ENCODE measurements at places on chromosomes 4 and X.

DNA sequence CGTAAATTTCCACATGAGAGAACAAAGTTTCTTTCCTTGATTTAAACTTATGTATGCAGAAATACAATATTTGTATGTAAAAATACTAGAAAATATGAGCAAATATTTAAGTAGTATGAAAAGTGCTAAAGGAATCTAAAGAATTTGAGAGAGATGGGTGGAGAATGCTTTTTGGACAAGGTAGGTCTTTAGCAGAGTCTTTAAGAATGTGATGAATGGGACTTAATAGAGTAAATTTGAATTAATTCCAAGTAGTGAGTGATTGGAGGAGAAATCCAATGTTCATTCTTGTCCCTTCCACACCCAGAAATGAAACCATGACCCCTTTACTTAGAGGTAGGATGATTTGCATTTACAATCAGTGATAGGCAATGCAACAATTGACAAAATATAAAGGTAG lies 570.9 kb upstream of the ZFP42 start:
- no peak for DNase-seq

GRCh38 chr4:150781191-150781590 lies 199.2 kb downstream of the MAB21L2 start:
- no peak for DNase-seq

- peak; percentile 32 for DNase-seq
These were observed 65.8 kb upstream of the MSN start for GRCh38 chrX:65601530-65602220.

DNA sequence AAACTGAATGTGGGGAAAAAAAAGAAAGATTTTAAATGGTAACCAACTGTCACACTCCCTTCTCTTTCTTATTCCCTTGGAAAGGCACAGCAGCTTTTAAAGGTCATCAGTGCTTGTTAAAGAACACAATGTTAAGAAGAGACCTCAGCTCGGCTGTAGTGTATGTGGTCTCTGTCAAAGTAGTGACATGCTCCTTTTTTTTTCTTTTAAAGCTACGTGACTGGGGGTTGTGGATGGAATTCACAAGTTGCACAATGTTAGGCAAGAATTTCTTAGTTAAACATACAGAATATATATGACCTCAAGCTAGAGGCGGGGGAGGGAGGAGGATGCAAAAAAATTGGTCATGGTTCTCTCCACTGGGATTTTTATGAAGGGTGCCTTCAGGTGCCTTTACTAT lies 45.6 kb downstream of the OCRL start:
- DNase-seq = no peak

DNA sequence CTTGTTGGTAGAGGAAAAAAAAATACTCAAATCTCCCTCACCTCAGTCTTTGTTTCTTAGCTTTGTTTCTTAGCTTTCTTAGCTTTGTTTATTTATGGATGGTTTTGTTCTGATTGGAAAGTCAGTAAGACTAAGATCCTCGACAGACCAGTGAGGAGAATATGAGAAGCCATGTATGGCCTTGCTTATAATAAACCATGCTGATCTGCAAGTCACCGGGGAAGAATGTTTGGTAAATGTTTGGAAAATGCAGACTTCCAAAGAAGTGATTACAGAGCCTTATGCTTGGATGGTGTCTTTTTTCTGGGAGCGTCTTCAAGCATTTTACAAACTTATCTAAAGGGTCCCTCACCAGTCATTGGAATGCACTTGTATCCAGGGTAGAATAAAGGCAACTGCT lies 90.1 kb upstream of the NOCT start:
- no peak for DNase-seq

GRCh38 chr4:139453041-139453370 lies 915 bp upstream of the RAB33B start:
- DNase-seq = no peak

DNA sequence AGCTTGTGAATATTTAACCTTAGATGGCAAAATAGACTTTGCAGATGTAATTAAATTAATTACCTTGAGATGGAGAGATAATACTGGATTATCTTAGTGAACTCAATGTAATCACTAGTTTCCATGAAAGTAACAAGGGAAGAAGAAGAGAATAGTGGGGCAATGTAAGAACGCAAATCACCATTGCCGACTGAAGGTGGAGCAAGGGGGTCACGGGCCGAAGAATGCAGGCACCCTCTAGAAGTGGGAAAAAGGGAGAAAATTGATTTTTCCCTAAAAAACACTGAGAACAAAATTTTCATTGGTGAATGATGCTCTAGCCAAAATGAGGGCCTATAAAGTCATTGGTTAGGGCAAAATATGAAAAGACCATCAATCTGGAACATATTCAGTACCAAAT lies 375.6 kb upstream of the EPHA5 start:
- no peak for DNase-seq

GRCh38 chr4:89129080-89129640 lies 17.8 kb downstream of the TIGD2 start:
- no peak for DNase-seq

- no peak for DNase-seq
These were observed 132.9 kb upstream of the TMEM47 start for GRCh38 chrX:34790026-34790425.

DNA sequence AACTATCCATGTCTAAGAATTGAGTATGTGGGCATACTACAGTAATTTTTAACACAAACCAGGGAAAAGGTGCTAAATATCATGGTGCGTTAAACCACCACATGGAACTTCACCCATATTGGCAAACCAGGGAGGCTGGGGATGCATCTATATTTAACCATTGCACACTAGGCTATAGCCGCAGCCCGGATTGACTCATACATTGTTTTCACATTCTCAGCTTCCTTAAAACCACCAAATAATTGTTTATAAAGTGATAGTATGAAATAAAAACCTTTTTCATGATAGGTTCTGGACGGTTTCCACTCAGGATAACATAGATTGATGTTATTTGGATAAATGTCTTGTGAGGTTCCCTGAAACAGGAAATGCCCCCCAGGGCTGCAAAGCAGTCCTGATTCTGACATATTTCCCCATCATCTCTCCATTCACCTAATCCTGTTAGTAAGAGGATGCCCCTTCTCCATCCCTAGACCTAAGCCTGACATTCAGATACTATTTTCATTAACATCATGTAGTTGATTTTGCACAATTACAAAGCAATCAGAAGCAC lies 7.9 kb downstream of the COL25A1 start:
- no peak for DNase-seq

DNA sequence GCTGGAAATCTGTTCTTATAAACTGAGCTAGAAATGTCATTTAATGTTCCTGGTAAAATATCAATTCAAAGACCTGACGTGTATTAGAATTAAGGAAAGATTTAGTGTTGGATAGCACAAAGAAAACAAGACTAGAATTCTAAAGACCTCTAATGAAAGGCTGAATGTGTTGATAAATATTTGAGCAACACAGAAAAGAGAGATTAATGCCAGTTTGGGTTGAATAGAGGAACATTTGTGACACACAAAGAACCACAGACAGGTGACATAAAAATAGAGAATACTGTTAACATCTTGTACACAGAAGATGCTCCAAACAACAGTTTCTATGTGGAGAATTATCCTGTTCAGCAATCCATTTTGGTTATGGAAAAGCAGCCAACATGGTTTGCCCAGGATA lies 222.1 kb upstream of the GALNT7 start:
- DNase-seq = no peak

- DNase-seq = no peak
These were observed 296.2 kb downstream of the FRMPD4 start for GRCh38 chrX:12434493-12434892.

GRCh38 chrX:47313056-47313455 lies 57.3 kb upstream of the ZNF157 start:
- no peak for DNase-seq

DNA sequence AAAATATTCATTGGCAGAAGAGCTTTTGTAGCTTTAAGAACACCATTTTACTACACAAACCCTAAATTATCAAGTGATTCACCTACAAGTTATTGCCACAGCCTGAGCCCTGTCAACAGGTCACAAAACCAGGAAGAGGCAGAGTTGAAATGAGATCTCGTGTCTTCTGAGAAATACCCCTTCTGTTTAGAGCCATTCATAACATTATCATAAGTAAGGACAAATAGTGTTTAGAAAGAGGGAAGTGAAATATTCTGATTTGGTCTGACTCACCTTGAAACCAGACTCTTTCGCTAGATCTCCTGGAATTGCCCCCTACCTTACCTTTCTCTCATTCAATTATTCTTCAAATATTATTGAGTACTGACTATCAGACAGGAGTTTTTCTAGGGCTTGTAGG lies 5.9 kb downstream of the ETDB start:
- DNase-seq = no peak

GRCh38 chrX:131054906-131055305 lies 3.2 kb upstream of the ARHGAP36 start:
- DNase-seq = no peak

Data from activated CD4-positive, alpha-beta T cell treated with anti-CD3 and anti-CD28 coated beads, Interleukin-2, amount 50 U/mL, for 24 hours (primary cell).